SJCRH30 (cell line): ENCODE measurements at places on chromosomes 4 and X. TPM values are rescaled to one million over a fixed set of nuclear protein-coding genes. Genes with fewer than 3 reads are reported as not detected.
A peak's percentile ranks its signal among the peaks of the same experiment; 100 is the strongest.

The PAGE4 gene
- total RNA-seq = not detected in 2 replicates

The IL13RA1 gene
- 38.6 and 41.6 TPM in 2 replicates for total RNA-seq

The USP26 gene
- not detected in 2 replicates for total RNA-seq

The HHIP gene
- 161 and 170 TPM in 2 replicates for total RNA-seq

The DNAAF6 gene
- total RNA-seq = not detected in 2 replicates

The FMR1NB gene
- not detected in 2 replicates for total RNA-seq

The CLNK gene
- not detected in 2 replicates for total RNA-seq

The PITX2 gene
- total RNA-seq = 87.2 and 93.3 TPM in 2 replicates

DNA sequence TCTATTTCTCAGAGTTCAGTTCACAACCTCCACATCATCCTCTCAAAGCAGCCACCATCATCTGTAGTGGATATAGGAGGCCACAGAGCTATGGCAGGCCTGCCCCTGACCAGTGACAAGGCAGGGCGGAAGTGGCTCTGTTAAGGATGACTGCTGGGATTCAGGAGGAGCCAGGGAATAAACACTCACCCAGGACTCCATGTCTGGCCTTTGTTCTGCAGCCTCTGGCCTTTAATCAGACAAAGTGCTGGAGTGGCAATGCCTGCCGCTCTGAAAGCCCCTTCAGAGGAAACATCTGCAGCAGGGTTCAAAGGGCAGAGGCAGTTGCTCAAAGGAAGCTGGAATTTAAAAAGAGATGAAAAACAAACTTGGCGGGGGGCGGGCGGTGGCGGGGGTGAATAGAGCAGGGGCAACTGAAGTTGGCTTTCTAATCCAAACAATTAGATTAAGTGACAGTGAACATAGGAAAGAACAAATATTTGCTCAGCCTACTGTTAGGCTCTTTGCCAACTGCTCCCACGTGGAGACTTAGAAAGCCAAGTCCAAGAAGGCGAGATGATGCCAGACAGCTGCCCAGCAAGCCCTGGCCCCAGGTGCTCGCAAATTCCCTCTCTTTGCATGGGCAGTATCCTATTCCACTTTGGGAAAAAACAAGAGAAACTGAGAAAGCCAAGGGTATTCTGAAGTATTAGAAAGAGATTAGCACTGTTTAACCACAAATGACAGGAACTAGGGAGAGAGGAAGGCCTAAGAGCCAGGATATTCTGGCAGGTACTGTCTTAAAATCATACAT is 5.5 kb downstream of the MPP1 start:
- peaks cover 10% of the 10 kb centered on the region; the same call in 1 of the 2 replicates for H3K4me1 ChIP-seq
- no peaks in the 10 kb centered on the region for H3K36me3 ChIP-seq
- DNase-seq = peak; percentile 71
- no peak overlapping the region for H3K4me3 ChIP-seq

GRCh38 chr4:161629694-161630441 is 533.9 kb downstream of the FSTL5 start:
- H3K36me3 ChIP-seq = no peaks in the 10 kb centered on the region
- no peaks in the 10 kb centered on the region for H3K4me1 ChIP-seq
- no peak overlapping the region for H3K4me3 ChIP-seq
- H3K27ac ChIP-seq = no peak overlapping the region
- peak; percentile 3 for DNase-seq

DNA sequence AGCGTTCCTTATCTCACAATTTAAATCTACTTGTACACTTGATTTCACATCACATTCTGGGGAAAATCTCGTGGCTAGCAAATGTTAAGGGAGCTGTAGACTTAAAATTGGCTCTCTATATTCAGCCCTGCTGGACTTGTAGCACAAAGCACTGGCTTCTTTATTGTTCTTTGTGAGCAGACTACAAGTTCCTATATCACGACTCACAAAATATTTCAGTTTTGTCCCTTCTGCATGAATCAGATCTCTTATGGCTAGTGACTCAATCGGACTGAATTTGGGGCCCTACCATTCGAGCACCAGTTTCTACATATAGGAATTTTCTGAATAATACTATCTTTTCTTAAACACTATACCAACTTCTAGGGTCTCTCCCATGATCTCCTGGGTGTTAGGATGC is 390.1 kb downstream of the ADAM29 start:
- no peaks in the 10 kb centered on the region for H3K4me1 ChIP-seq
- H3K27me3 ChIP-seq = no peaks in the 10 kb centered on the region
- no peaks in the 10 kb centered on the region for H3K36me3 ChIP-seq
- no peak overlapping the region for H3K4me3 ChIP-seq

GRCh38 chr4:99029018-99029735 is 33.7 kb downstream of the METAP1 start:
- no peak for DNase-seq
- peaks cover 13% of the 10 kb centered on the region; the same call in 1 of the 2 replicates for H3K36me3 ChIP-seq
- H3K4me3 ChIP-seq = no peak overlapping the region
- H3K27ac ChIP-seq = no peak overlapping the region

DNA sequence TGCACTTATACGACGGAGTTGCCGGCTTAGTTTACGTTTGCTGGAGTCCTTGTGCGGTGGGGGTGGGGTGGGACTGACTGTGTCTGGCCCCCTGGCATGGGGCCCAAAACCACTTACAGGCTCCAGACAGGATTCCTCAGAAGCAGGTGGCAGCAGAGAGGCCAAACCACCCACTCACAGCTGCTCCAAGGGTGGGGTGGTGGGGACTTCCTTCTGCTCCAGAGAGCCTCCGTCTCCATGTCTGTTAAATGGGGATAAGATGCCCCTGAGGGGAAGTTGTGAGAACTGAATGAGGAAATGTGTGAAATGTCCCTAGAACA is 36.7 kb downstream of the PSAPL1 start:
- DNase-seq = peak; percentile 97
- H3K27ac ChIP-seq = peak overlapping the region; percentile 52
- peaks cover 40% of the 10 kb centered on the region for H3K4me1 ChIP-seq
- peaks cover 8% of the 10 kb centered on the region; the same call in 1 of the 2 replicates for H3K27me3 ChIP-seq
- no peaks in the 10 kb centered on the region for H3K36me3 ChIP-seq
- peak overlapping the region; percentile 15; the same call in 1 of the 2 replicates for H3K4me3 ChIP-seq

GRCh38 chr4:77538144-77538543 is 67.5 kb upstream of the CXCL13 start:
- H3K36me3 ChIP-seq = no peaks in the 10 kb centered on the region
- no peak overlapping the region for H3K27ac ChIP-seq
- peak; percentile 26 for DNase-seq
